ENCODE measurements at places on chromosomes 3 and 15.

- no peak for DNase-seq
Observed at GRCh38 chr3:195249858-195250464, 21.0 kb downstream of the XXYLT1 start.

DNA sequence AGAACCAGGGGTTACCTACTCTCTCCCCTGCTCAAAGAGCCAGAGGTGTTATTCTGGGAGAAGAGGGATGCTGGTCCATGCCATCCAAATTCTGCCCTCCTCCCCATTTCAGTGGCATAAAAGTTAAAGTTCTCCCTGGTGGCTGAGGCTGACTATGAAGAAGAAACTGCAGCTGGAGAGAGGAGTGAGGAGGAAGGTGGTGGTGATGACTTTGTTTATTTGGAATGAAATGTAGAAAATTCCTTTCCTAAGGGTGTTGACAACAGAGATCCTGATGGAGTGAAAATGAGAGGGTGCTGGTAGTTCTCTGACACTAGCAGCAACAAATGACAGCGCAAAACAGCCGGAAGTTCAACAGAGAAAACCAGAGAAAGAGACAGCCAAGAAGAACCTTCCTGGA, 100.4 kb downstream of the PCCB start:
- no peak for DNase-seq

DNA sequence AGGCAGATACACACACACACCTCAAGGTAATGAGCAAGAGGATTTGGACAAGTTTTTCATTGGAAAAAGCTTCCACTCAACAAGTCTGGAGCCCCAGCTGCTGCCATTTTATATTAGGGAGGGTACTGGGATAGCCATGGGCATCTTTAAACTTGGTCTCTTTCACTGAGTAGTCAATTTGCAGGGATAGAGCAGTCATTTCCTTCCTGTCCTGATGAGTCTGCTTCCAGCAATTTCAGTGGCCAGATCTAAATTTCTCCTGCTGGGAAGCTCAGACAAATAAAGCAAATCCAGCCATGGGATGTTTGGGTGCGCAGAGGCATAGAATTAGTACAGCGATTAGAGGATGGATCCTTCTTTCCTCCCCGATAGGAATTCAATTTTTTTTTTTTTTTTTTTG, 874 bp upstream of the ERC2 start:
- no peak for DNase-seq

- no peak for DNase-seq
Observed at GRCh38 chr15:92636908-92637481, 18.6 kb downstream of the FAM174B start.

DNA sequence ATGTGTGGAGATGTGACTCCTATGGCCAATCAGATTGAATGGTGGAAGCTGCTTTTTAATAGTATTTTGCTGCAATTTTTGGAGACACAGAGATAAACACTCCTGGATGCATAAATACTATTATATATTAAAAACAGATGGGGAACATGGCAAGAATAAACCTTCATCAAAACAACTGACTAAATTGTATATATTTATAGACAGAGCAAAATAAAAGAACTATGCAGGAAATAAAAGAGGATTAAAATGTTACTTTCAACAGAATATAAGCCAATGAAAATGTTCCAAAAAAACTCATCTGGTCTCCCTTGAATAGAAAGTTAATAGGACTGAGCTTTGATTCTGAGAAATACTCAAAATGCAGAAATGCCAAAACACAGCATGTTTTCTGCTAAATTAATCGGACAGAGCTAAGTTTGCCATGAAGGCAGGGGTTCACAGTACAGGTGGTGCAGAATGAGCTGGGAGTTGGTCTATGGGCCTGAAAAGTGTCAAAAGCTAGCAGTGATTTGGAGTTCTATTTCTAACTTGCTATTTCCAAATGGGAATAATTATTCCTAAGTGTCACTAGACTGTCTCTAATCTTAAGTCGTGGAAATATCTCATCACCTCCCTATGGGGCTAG, 227.2 kb downstream of the CNTN3 start:
- DNase-seq: no peak

DNA sequence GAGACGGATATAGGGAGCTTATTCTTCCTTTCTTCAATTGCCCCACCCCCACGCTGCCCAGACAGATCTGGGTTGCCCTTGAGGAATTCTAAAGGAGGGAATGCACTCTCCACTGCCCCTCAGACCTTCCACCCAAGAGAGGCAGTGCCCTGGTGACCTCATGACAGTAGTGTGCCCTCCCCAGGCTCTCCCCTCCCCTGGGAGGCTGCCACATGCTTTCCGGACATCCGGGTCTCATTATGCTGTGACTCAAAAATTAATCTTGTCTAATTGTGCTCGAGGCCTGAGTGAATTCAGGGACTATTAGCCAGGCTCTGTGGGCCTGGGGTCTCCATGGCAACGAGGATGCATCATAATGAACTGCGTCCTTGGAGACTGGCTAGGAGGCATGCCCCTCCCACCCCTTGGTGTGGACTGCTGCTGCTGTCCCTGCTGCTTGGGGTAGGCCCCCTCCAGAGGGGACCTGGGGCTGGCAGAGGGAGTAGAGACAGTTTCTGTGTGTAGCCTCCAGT, 20.8 kb downstream of the CORO2B start:
- no peak for DNase-seq

DNA sequence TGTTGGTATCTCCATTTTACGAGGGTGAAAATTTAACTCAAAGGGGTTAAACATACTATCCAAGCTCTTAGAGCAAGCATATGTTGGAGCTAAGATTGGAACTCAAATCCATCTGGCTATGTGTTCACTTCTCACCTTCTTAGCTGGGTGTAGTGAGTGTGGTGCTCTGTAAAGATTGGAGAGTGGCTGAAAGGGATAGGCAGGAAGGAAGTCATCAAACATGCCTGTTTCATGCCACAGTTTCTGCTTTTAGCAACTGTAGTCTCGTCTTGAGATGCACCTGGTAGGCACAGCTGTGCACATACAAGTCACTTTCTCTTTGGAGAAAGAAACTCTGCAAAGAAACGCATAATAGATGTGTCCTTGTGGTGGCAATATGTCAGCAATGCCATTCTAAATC, 189.1 kb upstream of the MDFIC2 start:
- no peak for DNase-seq

DNA sequence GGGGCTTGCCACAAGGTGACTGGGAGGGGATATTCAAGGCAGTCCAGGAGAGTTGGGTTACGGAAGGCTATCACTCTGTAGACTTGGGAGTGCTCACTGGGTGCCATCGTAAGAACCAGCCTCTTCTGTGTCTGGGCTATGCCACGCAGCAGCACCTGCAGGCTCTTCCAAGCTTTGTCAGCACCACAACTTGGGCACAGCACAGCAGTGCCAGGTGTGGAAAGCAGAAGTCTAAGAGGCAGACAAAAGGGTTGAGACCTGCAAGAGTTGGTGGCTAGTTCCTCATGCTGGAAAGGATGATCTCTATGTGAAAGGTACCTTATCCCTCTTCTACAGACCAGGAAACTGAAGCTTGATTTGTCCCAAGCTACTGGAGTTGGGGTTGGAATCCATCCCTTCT, 15.8 kb downstream of the CX3CR1 start:
- DNase-seq: no peak

GRCh38 chr15:57572468-57572867, 19.2 kb upstream of the MYZAP start:
- no peak for DNase-seq

DNA sequence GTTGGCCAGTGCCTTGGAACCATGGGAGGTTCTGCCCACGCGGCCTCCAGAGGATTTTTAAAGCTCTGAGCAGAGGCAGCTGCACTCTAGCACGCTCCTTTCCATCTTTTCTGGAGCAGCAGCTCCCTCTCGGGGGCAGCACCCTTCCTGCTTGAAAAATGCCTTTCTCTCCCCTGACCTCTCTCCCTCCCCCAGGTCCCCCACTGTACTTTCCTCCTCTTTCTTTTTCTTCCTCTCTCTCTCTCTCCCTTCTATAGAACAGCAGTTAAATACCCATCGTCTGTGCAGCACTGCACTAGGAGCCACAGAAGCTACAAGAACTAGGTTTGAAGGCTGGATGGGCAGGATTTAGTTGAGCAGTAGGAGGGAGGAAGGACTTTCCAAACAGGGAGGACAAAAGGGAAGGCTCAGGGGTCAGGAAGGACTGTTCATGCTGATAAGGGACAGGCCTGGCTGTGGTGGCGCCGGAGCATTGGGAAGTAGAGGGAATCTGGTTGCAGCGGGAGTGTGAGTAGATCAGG, 4.4 kb downstream of the ALPK3 start:
- no peak for DNase-seq

GRCh38 chr3:156090126-156090525, 30.3 kb upstream of the KCNAB1 start:
- no peak for DNase-seq

DNA sequence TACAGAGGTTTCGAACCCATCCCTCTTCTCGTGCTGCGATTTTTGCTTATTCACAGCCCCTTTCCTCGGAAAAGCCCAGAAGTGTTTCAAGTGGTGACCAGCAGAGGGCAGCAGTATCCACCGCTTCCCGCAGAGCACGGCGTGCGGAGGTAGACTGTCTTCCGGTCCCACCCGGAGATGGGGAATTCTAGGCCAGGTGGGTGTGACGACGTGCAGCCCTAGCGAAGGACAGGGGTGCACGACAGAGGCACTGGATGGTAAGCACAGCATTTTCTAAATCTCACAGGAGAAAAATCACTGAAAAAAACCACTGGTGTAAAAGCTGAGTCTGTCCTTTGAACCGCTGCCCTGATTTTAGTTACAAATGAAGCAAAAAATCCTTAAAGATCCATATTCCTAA, 7.4 kb upstream of the PSMD6 start:
- DNase-seq: peak; percentile 72

DNA sequence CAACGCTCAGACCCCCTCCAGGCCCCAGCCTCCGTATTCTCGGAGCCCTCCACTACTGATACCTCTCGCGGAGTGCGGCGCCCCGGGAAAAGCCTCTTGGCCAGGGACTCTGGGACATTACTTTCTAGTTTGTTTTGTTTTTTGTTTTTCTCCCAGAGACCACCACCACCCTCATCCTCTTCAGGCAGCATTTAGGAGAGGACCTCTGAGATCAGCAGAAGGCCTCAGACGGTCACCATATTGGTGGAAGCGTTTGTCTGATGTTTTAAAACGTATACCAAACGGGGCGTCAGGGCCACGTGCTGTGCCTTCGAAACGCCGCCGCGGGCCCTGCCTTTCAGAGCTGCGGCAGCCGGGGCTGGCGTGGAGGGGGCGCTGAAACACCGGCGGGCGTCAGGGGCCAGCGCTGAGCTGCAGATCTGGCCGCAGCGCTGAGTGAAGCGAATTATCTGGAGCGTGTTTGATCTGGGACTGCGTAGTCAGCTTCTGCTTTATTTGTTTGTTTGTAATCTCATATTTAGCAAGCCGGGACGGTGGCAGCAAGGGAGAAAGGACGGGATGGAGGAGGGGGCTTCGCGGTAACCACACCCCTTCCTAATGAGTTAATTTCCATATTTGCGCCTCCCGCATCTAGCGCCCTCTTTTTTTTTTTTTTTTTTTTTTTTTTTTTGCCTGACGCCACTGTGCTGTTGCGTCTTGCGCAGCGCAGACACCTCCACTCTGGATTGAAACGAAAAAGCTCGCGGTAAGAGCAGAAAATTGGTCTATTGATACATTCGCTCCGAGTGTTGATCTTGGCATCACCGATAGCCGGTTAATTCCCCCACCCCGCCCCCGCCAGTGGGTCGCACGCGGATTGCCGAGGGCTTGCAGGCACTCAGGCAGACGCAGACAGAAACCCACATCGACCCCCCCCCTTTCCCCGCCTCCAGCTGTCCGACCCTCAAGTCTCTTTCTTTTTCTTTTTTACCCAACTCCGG, 14.9 kb downstream of the SOX2 start:
- no peak for DNase-seq

DNA sequence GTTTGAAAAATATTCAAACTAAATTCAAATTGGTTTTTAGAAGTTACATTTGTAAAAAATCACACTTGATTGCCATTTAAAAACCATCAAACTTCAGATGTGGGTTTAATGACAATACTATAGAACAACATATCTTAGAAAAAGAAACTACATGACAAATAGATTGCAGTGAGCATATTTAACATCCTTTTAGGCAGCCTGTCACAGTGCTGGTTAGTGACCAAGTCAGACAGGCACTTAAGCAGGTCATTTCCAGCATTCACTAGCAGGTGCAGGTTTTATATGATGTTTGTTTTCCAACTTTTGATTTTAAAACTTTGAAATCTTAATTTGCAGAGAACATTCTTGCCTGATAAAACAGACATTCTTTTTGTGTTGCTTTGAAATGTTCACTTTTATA, 115.7 kb downstream of the MBNL1 start:
- no peak for DNase-seq

GRCh38 chr3:12451481-12451880, 32.8 kb upstream of the TSEN2 start:
- DNase-seq: no peak

- no peak for DNase-seq
Observed at GRCh38 chr3:105356988-105357387, 9.7 kb upstream of the ALCAM start.

DNA sequence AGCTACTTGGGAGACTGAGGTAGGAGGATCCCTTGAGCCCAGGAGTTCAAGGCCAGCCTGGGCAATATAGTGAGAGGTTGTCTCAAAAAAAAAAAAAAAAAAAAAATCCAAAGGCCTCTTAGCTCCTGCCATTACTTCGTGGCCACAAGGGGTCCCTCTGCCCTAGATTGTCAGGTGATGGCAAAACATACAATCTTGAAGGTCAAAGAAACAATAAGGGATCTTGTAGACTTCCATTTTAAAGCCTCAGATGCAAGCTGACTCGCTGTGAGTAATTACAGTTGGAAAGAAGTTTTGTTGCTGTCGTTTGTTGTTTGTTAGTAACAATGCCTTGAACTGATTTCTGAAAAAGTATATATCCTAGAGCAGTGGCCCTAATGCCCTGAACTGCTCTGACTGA, 55.9 kb upstream of the PLCL2 start:
- DNase-seq: peak; percentile 26

DNA sequence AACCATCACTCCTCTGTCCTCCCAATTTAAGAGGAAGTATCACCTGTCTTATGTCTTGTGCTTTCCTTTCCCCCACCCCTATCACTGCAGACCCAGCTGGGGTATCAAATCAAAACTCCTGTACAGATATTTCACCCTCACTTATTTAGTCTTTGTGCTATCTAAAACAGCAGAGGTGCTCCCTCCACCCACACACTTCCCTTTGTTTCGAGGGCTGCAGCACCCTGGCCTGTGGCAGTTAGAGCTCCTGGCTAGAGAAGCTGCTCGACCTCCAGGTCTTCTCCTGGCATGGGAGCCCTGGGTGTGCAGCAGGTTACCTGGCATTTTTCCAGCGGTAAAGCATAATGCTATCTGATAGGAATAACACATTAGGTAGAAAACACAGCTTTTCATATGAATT, 181.4 kb upstream of the BCL6 start:
- no peak for DNase-seq

DNA sequence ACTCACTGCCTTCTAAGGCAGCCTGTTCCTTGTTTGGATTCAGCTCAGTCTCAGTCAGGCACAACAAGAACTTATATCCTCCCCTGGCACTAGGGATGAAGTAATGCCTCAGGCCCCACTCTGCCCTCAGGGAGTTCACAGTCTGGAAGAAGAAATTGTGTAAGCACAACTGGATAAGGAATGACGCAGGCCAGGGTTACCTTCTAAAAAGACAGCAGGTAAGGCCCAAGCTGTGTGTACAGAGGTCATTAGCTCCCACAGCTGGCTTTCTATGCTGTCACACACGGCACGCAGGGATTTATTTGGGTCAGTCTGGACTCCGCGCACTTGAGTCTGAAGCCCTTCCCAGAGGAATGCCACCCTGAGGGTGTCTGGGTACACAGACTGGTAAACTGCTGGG, 82.9 kb downstream of the IQSEC1 start:
- DNase-seq: no peak
